ENCODE measurements at places on chromosomes 6 and 20.

GRCh38 chr6:145244349-145245100 lies 490.8 kb downstream of the EPM2A start:
- no peak for DNase-seq

GRCh38 chr6:1705183-1705582 lies 95.5 kb downstream of the FOXC1 start:
- no peak for DNase-seq

DNA sequence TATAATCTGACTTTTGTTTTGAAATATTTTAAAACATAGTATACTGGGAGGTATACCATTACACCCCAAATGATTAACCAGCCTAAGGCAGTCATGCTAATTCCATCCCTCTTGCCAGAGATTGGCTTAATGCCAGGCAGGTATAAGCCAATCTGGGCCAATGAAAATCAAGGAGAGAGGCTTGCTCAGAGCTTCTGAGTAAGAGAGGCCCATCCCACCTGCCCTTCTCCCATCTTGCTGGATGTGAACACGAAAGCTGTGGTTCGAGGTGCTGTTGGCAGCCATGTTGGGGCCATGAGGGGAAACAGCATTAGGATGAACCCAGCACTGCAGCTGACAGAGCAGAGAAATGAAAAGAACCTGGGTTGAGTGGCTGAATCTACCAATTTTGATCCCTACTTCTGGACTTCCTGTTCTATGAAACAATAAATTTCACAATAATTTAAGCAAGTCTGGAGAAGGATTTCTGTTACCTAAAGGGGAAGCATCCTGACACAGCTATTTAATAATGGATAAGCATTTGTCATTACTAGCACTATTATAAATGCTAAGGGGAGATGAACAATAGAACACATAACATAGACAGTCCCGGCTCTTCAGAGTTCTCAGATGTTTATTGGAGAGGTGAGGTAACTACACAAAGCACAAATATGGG lies 152.3 kb downstream of the CDC5L start:
- DNase-seq, result no peak

DNA sequence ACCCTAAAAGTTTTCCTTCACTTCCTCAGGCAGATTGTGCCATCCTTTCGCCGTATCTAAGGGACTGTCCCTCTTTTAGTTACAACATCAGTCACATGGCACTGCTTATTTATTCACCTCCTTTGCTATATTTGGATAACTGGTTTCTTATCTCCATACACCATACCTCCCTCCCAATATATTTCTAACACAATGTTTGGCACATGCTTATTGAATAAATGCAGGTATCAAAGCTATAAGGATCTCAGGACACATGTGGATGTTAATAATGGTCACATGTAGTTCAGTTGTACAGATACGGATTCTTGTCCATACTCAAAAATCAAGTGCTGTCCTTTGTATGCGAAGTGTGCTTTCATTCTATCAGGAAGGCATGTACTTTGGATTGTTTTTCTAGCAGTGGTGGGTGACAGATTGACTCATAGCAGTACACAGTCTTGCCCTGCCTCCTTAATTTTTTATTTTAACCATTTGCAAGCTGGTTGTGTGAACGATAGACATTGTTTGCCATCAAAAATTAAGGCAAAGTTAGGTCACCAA lies 407.1 kb upstream of the RUNX2 start:
- DNase-seq, result no peak

GRCh38 chr6:123745895-123746294 lies 57.8 kb upstream of the NKAIN2 start:
- DNase-seq, result no peak
